T-helper 1 cell (primary cell): ENCODE measurements at places on chromosomes 2 and 18.

GRCh38 chr18:37460604-37461003 is 105.0 kb downstream of the CELF4 start:
- DNase-seq, result no peak

DNA sequence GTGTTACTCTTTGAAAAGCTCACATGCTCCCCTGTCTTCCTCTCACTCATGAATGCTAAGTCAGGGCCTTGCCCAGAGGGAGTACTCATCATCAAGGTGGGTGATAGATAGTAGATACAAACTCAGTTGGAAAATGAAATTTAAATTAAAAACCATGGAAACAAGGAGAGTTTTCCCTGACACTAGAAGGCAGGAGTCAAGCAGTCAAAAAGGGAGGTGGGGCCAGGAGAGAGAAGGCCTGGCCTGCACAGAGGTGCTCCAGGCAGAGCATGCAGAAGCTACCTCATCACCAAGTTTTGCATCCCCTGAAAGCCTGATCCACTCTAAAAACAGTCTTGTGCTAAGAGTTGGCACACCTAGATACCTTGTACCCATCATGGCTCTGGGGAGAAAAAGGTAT is 143.7 kb downstream of the MYO5B start:
- no peak for DNase-seq

- DNase-seq, result no peak
Observed at GRCh38 chr2:161036926-161037325, 123.3 kb upstream of the TANK start.

GRCh38 chr18:76530846-76531245 is 35.8 kb upstream of the ZNF516 start:
- DNase-seq, result no peak

DNA sequence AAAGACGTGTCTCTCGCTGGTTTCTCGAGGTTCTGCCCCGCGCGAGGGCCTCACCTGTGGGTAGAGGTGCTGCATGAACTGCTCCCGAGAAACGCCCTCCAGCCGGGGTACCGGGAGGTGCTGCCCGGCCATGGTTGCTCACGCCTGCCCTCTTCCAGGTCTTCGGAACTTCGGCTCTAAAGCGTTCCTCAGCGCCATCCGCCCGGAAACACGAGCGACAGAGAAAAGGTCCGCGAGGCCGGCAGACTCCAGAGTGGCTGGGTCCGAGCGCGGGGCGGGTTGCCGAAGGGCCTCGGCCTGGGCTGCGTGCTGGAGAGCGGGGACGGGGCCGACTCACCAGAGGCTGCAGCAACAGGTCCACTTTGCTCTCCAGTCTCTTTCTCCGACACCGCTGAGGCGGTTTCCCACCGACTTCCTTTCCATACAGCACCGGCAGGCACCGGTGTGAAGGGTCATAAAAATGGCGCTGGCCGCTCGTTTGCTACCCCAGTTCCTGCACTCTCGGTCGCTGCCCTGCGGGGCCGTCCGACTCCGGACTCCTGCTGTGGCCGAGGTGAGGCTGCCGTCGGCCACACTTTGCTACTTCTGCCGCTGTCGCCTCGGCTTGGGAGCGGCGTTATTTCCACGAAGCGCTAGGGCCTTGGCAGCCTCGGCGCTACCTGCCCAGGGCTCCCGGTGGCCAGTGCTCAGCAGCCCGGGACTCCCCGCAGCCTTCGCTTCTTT is at the start of the genes MAIP1 and TYW5:
Gene MAIP1 (plus strand): TSS at position 244 of the 723 bp plus-strand sequence. CDS start 217 bp downstream, at position 461.
Gene TYW5 (minus strand): TSS at position 153 of the 723 bp plus-strand sequence. CDS start 21 bp downstream, at position 132.
- DNase-seq, result peak; percentile 75

- DNase-seq, result no peak
Observed at GRCh38 chr2:6855860-6856547, 9.7 kb downstream of the CMPK2 start.

- DNase-seq, result no peak
Observed at GRCh38 chr2:69251943-69252342, 135.1 kb downstream of the GFPT1 start.

DNA sequence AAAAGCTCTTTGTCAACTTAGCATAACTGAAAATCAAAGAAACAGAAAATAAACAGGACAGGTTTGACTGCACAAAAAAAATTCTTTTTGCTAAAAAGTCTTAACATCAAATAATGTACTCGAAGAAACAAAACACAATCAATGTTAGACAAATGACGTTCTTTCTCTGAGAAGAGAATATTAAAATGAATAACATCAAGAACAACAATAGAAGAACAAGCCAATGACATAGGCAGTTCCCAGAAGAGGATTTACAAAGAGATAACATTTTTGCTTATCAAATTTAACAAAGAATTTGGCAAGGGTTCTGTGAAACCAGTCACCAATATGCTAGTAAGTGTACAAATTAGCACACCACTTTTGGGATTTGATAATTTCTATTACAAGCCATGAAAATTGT is 5.8 kb downstream of the GPR55 start:
- DNase-seq, result no peak

GRCh38 chr2:218081063-218081462 is 12.0 kb downstream of the RUFY4 start:
- DNase-seq, result no peak

GRCh38 chr2:105754994-105755393 is 10.3 kb downstream of the NCK2 start:
- no peak for DNase-seq

DNA sequence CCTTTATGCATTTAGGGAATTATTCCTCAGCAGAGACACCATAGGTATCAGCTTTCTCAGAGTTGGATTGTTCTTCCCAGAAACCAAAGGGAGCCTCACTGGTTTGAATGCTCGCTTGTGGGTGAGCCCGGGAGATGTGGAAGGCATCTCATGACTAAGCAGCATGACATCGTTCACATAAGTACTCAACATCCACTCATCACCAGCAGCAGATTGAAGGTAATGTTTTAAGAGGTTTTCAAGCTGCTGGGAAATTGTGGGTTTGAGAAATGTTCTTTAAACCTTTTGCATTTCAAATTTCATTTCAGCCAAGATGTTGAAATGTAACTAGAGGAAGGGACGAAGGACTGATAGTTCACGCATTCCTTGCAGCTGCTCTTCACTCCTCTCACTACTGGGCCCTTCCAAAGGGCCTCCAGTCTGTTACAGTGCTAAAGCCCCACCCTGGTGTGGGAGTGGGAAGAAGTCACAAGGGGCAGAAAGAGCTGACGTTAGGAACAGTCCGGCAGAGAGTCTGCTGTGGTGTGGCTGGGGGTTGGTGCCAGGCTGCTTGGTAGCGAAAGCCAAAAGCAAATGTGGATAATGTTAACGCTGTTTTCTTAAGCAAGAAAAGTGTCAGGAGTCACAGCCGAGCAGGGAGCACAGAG is 324.5 kb upstream of the EPHA4 start:
- no peak for DNase-seq

GRCh38 chr2:58891828-58892377 is 650.8 kb upstream of the FANCL start:
- DNase-seq, result no peak

DNA sequence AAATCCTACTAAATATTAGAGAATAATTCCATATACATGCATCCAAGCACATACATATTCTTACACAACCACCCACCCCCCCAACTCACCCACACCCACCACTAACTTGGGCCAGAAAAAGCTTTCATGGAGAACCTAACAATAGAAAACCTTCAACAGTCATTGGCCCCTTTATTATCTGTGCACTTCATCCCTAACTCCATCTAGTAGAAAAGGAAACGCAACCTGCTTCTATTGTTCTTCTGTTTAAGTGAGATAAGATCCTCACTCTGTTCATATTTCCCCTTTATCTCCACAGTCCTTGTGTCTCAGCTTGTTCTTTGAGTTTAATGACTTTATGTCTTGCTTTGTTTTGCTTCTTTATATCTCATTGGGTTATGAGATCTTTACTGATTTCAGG is 1740.2 kb upstream of the CELF4 start:
- DNase-seq, result no peak

DNA sequence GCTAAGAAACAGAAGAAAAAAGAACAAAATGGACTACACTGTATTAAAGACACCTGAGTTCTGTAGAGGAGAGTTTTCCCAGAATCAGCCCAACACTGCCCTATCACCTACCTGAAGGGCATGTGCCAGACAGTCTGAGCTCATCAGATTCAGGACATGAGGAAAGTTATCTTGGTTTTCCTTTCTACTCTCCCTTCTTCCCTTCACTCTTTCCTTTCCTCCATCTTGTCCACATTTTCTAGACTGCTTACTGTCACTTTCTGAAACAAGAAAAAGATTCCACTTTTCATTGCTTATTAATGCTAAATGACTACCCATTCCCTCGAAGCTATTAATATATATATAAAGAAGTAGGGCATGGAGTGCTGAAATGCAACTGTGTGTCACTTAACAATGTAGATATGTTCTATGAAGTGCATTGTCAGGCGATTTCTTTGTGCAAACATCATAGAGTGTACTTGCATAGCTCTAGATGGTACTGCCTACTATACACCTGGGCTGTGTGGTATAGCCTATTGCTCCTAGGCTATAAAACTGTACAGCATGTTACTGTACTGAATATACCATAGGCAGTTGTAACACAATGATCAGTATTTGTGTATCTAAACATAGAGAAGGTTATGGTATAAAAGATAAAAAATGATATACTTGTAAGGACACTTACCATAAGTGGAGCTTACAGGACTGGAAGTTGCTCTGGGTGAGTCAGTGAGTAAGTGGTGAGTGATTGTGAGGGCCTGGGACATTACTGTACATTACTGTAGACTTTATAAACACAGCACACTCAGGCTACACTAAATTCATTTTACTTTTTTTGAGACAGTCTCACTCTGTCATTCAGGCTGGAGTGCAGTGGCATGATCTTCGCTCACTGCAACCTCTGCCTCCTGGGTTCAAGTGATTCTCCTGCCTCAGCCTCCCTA is 145.5 kb upstream of the ITGA6 start:
- no peak for DNase-seq

GRCh38 chr2:27977731-27978312 is 87.3 kb downstream of the BABAM2 start:
- DNase-seq, result no peak

DNA sequence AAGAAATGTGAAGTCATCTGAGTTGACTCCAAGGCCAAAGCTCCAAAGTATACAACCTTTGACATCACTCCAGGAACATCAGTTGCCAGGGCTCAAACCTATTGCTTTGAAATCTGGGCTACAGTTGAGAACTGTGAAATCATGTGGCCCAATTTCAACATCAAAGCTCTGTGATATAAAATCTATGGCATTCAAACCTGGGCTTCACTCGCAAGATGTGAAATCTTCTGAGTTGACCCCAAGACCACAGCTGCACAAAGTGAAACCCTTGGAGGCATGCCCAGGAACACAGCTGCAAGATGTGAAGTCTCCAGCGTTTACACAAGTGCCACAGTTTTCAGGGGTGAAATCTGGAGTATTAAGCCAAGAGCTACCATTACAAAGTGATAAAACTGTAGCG is 9.4 kb upstream of the ZNF512 start:
- no peak for DNase-seq

DNA sequence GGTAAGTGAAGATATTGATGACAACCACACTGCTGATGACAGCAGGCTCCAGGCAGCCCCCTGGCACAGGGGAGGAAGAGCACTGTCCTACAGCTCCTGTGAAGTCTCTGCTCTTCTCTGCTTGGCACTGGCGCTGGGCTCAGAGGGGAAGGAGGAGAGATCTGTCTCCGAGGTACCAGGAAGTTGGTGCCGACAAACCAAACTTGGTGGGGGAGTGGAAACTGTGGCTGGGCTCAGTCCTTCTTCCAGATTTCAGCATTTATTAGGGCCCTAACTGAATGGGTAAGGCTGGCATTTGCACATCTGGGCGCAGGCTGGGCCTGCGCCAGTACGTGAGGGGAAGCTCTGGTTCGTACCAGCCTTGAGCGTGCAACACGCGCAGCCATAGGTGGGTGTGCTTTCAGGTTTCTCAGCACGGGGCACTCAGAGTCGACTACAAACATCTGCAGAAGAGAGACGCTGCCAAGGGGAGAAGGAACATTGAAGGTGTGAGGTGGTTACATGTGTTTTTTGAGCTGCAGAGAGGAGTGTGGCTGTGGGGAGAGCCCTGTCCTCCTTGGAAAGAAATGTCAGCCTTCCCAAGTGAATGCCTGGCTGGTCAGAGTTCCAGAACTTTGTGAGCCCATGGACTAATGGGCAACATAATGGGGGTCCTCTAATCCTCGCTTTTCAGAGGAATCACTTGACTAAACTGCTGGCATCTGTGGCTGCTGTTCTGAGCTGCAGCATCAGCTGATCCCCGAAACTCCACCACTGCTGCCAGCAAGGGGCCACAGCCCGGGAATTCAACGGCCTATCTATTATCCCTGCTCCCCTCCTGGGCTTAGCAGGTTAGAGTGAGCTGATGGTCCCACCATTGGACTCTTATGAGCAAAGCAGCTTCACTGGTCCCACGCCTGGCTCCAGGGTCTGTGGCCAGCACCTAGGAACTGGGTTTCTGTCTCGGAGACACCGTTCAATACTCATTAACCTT is 55.2 kb upstream of the SEMA4C start:
- no peak for DNase-seq

GRCh38 chr18:33664241-33664874 is 86.3 kb downstream of the ASXL3 start:
- no peak for DNase-seq

- no peak for DNase-seq
Observed at GRCh38 chr18:68299906-68300305, 415.0 kb downstream of the TMX3 start.

DNA sequence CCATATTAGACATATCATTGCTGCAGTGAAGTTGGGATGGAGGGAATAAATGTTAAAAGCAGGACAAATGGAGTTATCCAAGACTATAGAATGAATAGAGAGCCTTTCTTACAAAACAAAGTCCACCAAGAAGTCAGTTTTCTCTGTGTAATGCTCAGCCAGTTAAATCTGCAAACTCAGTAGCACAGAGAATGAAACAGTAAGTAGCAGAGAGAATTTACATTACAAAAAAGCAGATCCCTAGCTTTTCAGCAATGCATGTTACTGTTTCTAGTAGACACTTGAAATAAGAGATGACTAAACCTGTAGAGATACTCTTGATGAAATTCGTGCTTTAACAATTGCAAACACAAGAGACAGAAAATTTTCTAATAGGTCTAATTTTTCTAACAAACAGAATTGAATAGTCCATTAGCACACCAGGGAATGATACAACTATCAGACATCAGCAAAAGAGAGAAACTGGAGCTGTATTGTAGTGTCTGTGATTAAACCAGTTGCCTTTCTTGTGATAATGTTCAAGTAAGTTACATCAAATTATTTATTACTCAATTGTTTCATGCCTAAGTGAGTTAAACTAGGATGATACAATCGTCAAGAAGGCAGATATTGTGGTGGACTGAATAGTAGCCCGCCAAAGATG is 322.2 kb upstream of the DDX18 start:
- no peak for DNase-seq

- no peak for DNase-seq
Observed at GRCh38 chr2:239042046-239042445, 194.2 kb downstream of the TWIST2 start.

GRCh38 chr2:109272461-109272860 is 143.5 kb downstream of the SH3RF3 start:
- DNase-seq, result no peak

DNA sequence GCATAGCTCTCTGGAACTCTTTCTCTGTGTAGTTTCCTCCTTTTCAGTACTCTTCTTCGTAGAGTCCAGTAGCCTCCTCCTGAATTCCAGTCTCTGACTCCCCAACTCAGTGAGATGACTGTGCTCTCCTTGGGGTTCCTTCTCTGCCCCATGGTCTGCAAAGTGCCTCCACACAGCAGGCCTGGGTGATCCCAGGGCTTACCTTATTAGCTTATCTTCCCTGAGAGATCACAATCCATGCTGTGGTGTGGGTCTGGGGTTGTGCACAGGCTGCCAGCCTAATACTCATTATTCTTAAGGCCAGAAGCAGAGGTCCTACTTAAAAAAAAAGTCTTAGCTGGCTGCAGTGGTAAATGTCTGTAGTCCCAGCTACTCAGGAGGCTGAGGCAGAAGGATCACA is 4.6 kb upstream of the GPR39 start:
- DNase-seq, result no peak

- DNase-seq, result no peak
Observed at GRCh38 chr2:9300214-9300613, 93.6 kb downstream of the ASAP2 start.
